ENCODE measurements at places on chromosomes 13 and 19.

DNA sequence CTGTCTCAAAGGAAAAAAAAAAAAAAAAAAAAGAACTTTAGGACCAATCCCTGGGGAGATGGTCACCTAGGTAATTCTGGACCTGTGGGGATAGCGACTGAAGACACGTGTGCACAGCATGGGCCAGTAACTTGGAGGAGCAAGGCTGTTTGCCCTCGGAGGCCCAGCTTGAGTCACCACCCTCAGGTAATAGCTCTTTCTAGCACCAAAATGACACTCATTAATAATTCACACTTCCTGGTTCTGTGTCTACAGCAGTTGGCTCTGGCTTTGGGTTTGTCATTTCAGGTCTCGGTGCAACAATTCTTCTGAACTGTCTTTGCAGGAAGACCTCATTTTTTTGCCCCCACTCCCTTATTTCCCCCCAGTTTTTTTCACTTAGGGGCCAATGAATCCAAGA is 3.9 kb upstream of the ATP11A start:
- DNase-seq: no peak

DNA sequence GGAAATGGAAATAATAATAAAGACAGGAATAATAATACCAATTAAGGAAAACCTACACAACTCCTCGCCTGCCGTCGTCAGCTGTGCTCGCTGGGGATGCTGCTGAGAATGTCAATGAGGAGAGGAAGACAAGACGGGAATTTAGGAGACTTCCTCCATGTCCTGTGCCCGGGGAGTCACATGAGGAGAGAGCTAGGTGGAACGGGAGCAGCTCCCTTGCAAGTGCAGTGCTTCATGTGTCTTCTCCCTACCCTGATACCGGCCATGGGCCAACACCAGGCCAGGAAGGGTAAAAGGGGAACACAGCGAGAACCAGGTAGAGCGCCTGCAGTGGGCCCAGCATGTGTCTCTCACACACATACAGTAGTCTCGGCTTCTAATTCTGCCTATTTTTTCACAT is 11.8 kb downstream of the DOCK9 start:
- DNase-seq: no peak

DNA sequence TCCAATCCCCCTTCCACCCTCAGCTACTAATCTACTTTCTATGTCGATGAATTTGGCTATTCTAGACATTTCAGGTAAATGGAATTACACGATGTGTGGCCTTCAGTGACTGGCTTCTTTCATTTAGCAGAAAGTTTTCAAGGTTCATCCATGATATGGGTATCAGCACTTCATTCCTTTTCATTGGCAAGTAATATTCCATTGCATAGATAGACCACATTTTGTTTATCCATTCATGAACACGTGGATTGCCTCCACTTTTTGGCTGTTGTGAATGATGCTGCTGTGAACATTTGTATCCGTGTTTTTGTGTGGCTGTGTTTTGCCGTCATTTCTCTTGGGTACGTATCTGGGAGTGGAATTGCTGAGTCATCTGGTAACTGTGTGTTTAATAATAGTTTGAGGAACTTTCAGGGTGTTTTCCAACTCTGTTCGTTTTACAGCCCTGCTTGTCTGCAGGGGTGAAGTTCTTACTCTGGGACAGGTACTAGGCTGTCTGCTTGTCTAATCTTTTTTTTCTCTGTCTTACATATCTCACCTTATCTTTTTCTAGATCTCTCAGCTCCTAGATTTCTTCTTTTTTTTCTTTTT is 32.5 kb downstream of the MARK4 start:
- no peak for DNase-seq

GRCh38 chr19:55285229-55285890 is 1.6 kb downstream of the BRSK1 start:
- no peak for DNase-seq

- no peak for DNase-seq
Observed at GRCh38 chr19:41363371-41363752, 587 bp downstream of the B9D2 start.
